Activated T-cell treated with anti-CD3 and anti-CD28 coated beads for 1 hour (primary cell): ENCODE measurements at places on chromosomes 2 and 18.

GRCh38 chr2:41806286-41806685, 241.5 kb upstream of the PKDCC start:
- no peak for DNase-seq

GRCh38 chr18:11851146-11851805, at the start of gene CHMP1B:
Gene CHMP1B (plus strand): TSS chr18:11851413. CDS start chr18:11851512, 99 bp downstream.
- DNase-seq, result peak; percentile 94

DNA sequence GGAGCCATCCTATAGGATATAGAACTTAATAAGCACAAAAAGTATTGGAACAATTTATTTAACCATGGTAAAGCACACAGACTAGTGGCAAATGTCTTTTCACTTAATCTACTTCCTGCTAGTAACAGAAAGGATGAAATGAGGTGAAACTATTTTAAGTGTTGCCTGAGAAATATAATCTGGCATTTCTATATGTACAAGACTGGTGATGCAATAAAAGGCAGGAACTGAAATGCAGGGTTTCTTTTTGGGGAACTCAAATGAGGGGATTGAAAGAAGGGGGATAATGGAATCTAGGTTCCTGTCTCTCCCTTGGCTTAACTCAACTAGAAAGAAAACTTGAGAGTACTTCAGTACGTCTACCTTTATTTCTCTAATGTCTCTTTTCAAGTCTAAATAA, 122.3 kb downstream of the MEMO1 start:
- no peak for DNase-seq

GRCh38 chr18:7116001-7116730, 1.4 kb downstream of the LAMA1 start:
- no peak for DNase-seq

DNA sequence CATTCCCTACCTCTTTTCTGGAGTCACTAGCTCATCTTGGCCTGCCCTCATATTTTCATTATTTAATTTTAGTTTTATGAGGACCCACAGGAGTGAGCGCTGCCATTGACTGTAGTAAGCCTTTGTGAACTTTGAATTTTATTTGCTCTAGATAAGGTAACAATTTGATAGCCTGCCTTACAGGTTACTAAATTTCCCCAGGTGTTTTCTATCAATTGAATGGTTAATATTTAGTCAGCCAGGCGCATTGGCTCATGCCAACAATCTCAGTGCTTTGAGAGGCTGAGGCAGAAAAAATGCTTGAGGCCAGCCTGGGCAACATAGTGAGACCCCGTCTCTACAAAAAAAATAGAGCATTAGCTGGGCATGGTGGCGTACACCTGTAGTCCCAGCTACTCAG, 50.2 kb downstream of the DAW1 start:
- no peak for DNase-seq

DNA sequence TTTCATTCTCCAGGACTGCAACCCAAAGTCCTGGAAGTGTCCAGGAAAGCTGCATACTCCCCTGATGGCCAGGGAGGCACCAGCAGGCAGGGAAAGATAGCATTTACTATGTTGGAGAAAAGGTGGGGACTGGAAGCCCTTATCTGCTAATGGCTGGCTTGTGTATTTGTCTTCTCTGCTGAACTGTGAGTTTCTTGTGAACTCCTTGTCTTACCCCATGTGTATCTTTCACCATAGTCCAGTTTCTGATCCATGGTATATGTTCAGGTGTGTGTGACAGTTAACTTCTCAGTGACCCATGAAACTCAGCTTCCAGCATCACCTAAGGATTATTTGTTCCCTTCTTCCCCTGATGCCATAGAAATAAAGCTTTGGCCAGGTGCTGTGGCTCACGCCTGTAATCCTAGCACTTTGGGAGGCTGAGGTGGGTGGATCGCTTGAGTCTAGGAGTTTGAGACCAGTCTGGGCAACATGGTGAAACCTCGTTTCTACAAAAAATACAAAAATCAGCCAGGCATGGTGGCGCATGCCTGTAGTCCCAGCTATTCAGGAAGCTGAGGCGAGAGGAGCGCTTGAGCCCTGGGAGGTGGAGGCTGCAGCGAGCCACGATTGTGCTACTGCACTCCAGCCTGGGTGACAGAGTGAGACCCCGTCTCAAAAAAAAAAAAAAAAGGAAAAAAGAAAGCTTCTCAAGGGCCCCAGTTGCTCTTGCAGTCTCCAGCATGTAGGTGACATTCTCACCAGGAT, 112.8 kb upstream of the MAP4K3 start:
- no peak for DNase-seq

GRCh38 chr2:45964906-45965305, 313.4 kb downstream of the PRKCE start:
- DNase-seq, result no peak

DNA sequence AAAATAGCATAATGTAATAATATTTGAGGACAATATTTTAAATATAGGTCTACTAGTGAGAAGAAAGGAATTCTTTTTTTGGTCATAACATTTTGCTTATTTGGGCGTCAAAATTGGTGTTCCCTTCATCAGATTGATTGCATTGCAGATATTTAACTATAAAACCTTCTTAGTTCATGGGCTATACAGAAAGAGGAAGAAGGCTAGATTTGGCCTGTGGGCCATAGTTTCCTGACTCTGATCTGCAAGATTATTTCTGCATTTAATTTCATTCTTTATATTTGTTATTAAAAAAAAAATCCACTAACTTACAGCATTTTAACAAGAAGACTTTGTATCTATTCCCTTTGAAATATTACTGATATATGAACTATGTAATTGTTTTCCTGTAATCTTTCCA, 31.9 kb downstream of the PIKFYVE start:
- DNase-seq, result no peak

DNA sequence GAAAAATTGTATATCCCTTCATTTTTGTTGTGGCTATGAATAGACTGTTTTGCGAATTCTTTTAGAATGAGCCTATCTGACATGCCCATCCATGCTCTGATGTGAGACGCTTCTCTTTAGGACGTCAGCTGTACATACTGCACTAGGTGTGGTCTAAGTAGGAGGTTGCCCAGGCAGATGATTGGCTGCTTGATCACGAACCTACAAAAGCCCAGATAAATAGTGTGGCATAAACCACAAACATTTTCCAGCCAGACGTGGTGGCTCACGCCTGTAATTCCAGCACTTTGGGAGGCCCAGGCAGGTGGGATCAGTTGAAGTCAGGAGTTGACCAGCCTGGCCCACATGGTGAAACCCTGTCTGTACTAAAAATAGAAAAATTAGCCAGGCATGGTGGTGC, 251.8 kb downstream of the AGAP1 start:
- DNase-seq, result no peak

GRCh38 chr2:86441882-86442641, 891 bp downstream of the KDM3A start:
- peak; percentile 52 for DNase-seq
